Muscle of leg (tissue), 16 donors: ENCODE measurements at places on chromosomes 4 and X. TPM values are rescaled to one million over a fixed set of nuclear protein-coding genes. Genes with fewer than 3 reads are reported as not detected.

DNA sequence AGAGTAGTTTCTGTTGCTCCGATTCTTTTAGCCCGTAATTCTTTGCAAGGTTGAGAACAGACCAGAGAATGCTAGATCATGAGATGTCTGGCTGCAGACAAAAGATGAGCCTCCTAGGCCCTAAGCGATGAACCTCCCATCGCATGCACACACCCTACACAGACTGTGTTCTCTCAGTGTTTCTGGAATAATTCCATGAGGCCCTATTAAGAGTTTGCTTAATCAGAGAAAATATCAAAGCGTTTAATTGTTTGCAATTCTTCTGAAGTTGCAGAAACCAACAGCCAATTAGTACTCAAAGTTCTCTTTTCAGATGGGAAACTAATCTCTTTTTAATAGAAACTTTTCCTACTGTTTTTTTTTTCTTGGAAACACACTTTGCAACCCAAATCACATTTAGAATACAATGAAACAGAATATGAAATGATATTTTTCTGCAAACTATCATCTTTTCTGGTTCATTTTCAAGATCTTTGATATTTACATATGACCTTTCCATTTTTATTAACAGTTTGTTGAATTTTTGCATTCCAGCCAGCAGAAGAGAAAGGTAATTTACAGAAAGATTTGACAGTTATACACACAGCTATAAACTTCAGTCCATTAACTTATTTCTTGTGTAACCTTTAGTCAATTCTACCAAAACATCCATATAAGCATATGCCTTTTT is 1525.6 kb downstream of the ARAP2 start:
- no peaks in the 10 kb centered on the region for H3K27me3 ChIP-seq
- no peaks in the 10 kb centered on the region for H3K36me3 ChIP-seq
- peak; percentile 32 for DNase-seq
- H3K27ac ChIP-seq, result no peak overlapping the region

DNA sequence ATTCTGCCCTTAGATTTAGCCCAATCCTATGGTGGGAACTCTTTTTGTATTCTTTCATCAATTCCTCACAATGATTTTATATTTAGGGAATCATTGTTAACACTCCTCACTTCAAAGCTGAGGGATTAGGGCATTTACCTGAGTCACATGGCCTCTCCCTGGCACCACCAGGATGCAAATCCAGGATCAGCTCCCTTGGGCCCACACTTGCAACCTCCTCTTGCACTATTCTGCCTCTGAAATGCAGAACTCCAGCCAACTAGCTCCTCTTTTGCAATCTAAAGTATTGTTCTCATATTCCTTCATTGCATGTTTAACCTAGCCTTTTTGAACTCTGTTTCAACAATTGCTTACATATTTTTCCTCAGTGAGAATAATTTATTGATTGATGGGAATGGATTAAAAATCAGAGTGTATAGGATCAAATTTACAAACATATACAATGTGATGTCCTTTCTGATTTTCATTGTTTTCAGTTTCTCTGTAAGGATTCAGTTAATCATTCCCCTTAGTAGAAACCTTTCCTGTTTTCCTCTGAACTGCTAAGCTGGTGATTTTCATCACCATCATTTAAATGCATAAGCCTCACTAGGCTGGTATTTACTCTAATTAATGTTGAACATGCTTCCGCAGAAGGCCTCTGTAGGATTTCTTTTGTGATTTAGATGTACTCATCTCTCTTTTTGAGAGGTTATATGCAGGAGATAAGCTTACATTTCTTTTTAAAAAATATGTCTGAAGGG is 3.3 kb upstream of the RELL1 start:
- H3K36me3 ChIP-seq, result no peaks in the 10 kb centered on the region
- DNase-seq, result no peak
- no peak overlapping the region for H3K27ac ChIP-seq
- H3K4me3 ChIP-seq, result no peak overlapping the region

Gene ZNF718
- total RNA-seq, result 6.7 TPM

DNA sequence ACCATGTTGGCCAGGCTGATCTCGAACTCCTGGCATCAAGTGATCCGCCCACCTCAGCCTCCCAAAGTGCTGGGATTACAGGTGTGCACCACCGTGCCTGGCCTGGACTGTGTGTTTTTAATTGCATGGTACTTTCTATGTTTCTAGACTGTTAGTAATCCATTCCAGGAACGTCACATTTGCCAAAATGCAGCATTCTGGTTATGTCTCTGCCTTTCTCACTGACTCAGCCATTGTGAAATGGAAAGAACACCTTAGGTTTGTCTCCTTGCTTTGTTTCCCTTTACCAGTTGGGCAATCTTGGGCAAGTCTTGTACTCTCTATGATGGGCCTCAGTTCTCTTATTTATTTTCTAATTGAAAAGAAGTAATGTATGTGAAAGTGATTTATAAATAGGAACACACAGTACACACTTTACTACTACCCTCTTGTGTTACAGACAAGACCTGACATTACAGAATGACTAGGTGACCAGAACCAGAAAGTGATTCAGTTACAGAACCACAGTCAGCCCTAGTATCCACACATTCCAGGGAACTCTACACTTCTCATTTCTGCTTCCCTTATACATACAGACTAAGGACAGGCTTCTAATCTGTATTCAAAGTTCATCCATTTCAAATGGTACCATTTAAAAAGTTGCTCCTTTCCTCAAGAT is 187.1 kb downstream of the MGST2 start:
- no peak overlapping the region for H3K4me3 ChIP-seq
- H3K4me1 ChIP-seq, result no peaks in the 10 kb centered on the region
- H3K27me3 ChIP-seq, result no peaks in the 10 kb centered on the region
- no peak for DNase-seq
- no peak overlapping the region for H3K27ac ChIP-seq

Gene P2RY4
- 0.09 TPM for total RNA-seq

DNA sequence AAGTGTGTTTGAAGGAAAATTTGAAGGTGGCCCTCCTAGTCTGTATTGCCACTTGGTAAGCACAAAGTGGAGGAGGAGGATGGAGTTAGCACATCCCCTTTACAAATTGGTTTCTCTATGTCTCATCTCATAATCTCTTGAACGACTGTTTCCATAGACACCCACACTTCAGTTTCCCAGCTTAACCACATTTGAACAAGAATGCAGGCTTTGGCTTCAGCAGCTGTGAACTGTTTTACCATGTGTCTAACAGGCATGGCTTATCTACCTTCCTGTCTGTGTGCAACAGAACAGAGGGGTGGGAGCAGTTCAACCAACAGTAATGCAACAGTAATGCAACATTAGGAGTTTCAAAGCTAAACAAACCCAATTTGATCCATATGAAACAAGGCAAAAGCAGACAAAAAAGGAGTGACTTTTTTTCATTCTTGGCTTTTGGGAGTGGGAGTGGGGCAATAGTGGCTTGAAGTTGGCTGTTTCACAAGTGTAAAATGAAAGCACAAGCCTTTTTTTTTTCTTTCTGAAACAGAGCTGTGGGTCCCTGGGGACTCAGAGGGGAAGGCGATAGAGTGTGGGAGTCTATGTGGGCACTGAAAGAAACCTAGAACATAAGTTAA is 108.0 kb downstream of the ITM2A start:
- peak; percentile 64 for DNase-seq
- no peak overlapping the region for H3K4me3 ChIP-seq
- H3K27ac ChIP-seq, result peak overlapping the region; percentile 21
- no peaks in the 10 kb centered on the region for H3K4me1 ChIP-seq
- no peaks in the 10 kb centered on the region for H3K36me3 ChIP-seq

DNA sequence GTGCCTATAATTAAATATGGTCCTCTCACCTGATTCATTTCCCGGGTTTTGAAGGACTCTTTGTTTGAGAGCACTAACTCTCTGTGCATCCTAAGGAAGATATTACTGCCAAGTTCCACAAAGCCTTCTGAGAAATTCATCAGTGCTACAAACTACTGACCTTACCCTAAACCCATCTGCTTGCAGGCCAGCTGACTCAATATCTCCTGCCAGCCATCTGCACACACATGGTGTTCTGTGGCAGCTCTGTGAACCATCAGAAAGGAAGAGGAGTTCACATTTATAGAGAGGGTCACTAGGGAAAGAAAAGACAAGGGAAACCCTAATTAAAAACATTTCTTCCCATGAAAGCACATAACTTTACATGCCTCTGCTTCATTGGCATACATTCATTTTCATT is 156.7 kb downstream of the ATP10D start:
- no peaks in the 10 kb centered on the region for H3K36me3 ChIP-seq
- peak; percentile 36 for DNase-seq
- no peak overlapping the region for H3K4me3 ChIP-seq

DNA sequence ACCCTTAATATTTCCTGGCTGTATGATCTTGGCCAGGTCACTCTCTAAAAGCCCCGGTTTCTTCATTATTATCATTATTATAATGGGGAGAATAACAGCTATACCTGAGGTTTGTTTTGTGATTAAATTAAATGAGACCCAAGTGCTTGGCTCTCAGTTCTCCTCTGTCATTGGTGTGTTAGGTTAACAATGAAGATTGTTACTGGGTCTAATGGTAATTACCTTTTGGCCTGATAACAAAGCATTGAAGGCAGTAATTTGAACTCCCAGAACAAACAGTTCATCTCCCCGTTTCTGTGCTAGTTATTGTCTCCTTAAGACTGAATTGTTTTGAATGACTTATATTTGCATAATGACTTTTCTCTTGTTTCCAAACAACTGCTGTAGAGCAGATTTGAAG is 6.8 kb upstream of the ANAPC4 start:
- no peak for DNase-seq
- H3K27me3 ChIP-seq, result no peaks in the 10 kb centered on the region
- H3K27ac ChIP-seq, result no peak overlapping the region
- no peaks in the 10 kb centered on the region for H3K4me1 ChIP-seq

GRCh38 chr4:7938266-7938608 is 1.4 kb downstream of the AFAP1 start:
- peaks cover 14% of the 10 kb centered on the region for H3K4me1 ChIP-seq
- peak overlapping the region; percentile 89 for H3K27ac ChIP-seq
- DNase-seq, result no peak
- peaks cover 4% of the 10 kb centered on the region for H3K27me3 ChIP-seq
- H3K36me3 ChIP-seq, result peaks cover 4% of the 10 kb centered on the region

Gene CFAP97
- total RNA-seq, result 19.1 TPM

DNA sequence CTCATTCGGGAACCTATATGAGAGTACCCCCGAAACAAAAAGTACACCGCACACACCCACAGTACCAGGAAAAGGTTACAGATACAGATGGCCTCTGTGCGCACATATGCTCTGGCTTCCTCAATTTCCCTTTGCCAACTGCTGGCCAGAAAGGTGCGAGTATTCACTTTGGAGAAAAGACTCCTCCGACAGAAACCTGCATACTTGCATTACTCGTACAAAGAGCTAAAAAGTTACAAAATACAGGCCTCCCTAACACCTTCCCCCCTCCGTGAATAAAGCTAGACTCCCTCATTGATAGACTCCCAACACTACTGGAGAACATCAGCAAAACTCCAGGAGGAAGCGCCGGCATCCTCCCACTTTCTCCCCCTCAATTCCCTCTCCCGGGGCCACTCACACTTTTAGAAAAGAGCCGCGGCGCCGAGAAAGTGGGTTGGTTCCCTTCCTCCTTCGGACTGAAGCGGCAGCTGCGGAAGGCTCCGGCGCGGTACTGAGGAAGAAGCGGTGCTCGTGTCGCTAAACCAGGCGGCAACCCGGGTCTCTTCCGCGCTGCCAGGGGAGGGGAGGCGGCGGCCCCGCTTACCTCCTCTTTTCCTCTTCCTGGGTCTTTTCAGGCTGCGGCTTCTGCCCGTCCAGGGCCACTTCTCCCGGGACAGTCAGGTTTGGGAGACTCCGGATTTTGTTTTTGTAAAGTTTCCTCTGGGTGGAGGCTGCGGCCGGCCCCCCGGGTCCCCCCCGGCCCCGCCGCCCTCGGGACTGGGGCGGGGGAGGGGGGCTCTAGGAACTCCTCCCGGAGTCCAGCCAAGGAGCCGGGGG is 1.1 kb downstream of the FBXW7 start:
- peak overlapping the region; percentile 18 for H3K27ac ChIP-seq
- H3K36me3 ChIP-seq, result peaks cover 3% of the 10 kb centered on the region
- no peaks in the 10 kb centered on the region for H3K27me3 ChIP-seq
- H3K4me3 ChIP-seq, result peak overlapping the region; percentile 98
- DNase-seq, result peak; percentile 44

DNA sequence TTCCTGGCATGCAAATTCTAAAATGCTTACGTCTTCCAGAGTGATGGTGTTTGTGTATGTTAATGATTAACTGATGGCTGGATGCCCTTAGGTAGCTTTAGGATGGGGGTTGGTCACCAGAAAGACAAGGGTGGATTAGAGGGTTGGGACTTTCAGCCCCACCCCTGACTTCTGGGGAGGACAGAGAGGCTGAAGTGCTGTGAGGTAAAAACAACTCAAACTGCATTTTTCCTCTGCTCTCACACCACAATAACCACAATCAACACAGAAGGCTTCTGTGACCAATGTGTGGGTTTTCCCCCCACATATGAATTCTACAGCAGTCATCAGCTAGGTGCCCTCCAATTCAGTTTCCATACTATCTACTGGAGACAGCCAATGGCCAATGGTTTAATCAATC is 18.7 kb upstream of the DDIT4L start:
- no peak overlapping the region for H3K27ac ChIP-seq
- H3K4me1 ChIP-seq, result no peaks in the 10 kb centered on the region
- H3K27me3 ChIP-seq, result no peaks in the 10 kb centered on the region
- H3K36me3 ChIP-seq, result no peaks in the 10 kb centered on the region
- H3K4me3 ChIP-seq, result no peak overlapping the region

Gene PLS3
- total RNA-seq, result 108 TPM

DNA sequence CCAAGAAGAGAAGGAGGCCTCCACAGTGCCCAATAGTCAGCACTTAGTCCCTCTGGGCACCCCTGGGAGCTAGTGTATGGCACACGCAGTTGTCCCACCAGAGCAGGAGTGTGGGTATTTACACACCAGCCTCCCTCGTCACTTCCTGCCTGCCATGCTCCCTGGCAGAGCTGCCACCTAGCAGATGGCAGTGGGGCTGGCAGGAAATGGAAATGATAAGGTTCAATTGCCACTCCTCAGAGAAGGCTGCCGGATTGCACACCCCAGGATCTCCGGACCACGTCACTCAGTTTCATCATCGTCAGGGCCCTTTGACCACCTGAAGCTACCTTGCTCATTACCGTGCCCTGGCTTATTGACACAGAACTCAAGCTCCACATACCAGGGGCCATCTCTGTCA is 173.3 kb upstream of the PSAPL1 start:
- H3K36me3 ChIP-seq, result no peaks in the 10 kb centered on the region
- no peak overlapping the region for H3K27ac ChIP-seq
- peaks cover 51% of the 10 kb centered on the region for H3K4me1 ChIP-seq
- no peak overlapping the region for H3K4me3 ChIP-seq
- DNase-seq, result no peak
